Activated naive CD4-positive, alpha-beta T cell treated with anti-CD3 and anti-CD28 coated beads for 36 hours (primary cell): ENCODE measurements at places on chromosomes 7 and 10.
A peak's percentile ranks its signal among the peaks of the same experiment; 100 is the strongest.

- DNase-seq = no peak
Measured at GRCh38 chr10:117239051-117239450, 1.9 kb upstream of the SLC18A2 start.

- peak; percentile 52 for DNase-seq
Measured at GRCh38 chr7:150996376-150997074, 5.7 kb downstream of the NOS3 start.

- peak; percentile 65 for DNase-seq
Measured at GRCh38 chr10:75399461-75400162, 2.0 kb downstream of the ZNF503 start.

GRCh38 chr7:559396-559705 lies 39.7 kb upstream of the PDGFA start:
- DNase-seq = no peak

GRCh38 chr7:146119002-146119401 lies 2.4 kb downstream of the CNTNAP2 start:
- DNase-seq = no peak

- no peak for DNase-seq
Measured at GRCh38 chr10:1380088-1380671, 324.0 kb downstream of the WDR37 start.

DNA sequence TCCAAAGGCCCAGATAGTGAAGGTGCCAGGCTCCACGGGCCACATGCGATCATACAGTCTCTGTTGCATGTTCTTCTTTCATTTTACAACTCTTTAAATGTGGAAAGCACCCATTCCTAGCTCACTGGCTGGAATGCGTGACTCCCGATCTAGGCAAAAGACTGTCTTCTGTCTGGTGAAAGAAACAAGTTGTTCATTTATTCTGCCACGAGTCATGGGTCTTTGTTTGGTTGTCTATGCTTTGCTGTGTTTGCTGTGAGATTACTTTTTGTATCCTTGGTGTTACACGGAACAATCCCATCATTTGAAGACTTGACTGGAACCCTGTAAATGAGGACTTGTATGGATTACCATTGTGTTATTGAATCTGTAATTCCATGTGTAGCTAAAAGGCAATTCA lies 41.9 kb downstream of the NPVF start:
- DNase-seq = no peak
